SK-MEL-5 (cell line): ENCODE measurements at places on chromosomes 5 and 9.

- DNase-seq = no peak
Observed at GRCh38 chr5:113115061-113115460, 138.5 kb downstream of the DCP2 start.

DNA sequence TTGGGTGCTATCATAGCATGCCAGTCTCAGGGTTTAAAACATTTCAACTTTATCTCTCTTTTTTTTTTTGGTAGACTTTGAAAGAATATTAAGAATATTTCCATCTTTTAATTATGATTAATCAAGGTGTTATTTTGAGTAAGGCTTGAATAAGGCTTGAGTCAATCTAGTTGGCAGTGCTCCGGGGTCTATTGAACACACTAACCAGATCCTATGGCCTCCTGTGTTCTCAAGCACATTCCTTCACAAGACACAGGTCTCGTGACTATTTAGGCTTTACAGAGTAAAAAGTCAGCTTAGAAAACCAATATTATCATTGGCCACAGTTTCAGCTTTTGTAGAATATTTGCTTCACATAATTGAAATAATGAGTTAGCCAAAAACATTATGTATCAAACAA lies 151.2 kb downstream of the ARHGEF28 start:
- no peak for DNase-seq

DNA sequence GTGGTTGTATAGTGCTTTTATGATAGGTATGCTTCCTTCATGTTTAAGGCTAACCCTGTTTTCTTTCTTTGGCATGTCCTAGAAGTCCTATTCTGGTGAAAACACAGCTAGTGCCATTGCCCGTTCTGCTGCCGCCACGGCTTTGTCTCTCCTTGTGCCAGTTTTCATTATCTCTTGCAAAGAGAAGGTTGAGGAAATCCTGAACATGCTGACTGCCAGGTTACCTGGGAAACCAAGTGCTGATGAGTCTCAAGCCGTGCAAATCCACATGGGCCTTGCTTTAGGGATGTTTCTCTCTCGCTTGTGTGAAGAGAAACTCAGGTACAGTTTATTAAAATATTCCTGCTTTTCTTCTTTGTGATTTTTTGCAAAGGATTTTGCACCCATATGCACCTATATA lies 102.2 kb downstream of the HACD4 start:
- no peak for DNase-seq

- no peak for DNase-seq
Observed at GRCh38 chr5:65880496-65881072, 45.8 kb upstream of the ERBIN start.

DNA sequence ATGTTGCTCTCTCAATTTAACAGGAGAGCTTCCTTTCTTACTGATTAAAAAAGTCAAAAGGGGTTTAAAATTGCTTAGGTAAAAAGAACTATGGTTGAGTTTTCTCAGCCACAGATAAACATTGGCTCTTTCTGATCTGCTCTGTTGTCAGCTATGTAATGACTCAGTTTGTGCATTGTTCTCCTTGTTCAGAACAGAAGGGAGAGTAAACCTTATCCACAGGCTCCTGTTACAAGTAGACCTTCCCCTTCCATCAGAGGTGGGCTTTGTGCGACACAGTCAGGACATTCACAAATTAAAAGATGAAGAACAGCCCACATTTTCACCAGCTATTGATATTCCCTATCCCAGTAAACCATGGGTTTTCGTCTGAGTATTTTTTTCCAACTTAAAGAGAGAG lies 236.3 kb upstream of the SEMA6A start:
- DNase-seq = no peak

- no peak for DNase-seq
Observed at GRCh38 chr5:61370506-61370905, 38.4 kb downstream of the ZSWIM6 start.
